ENCODE measurements at places on chromosomes 5 and 9. TPM values are rescaled to one million over a fixed set of nuclear protein-coding genes. Genes with fewer than 3 reads are reported as not detected.

DNA sequence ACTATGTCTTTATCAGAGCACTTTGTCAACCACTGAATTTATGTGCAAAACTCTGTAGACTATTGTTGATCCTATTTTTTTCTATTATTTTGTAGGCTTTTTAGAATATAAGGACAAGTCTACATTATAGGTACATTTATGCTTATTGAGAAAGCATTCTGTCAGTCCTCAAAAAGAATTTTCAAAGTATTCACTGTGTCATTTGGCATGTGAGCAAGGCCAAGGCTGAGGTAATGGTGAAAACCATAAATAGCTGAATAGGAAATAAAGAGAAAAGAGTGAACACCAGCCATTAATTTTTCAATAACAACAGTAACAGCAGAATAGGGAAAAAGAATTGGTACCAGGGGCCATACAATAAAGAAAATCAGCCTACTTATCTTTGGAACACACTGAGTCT lies 21.0 kb downstream of the SKIC3 start:
- DNase-seq: no peak

GRCh38 chr5:1007221-1007680 lies 1.4 kb upstream of the NKD2 start:
- DNase-seq: no peak

GRCh38 chr5:149581192-149581861 lies at the start of gene ARHGEF37:
TSS of gene ARHGEF37 (plus strand) at chr5:149581498. CDS start at chr5:149597770, 16,272 bp downstream.
- peak; percentile 93 for DNase-seq

- DNase-seq: peak; percentile 98
These were observed 1.7 kb upstream of the KLHL3 start for GRCh38 chr5:137737349-137738131.

GRCh38 chr9:80556631-80557030 lies 984.9 kb downstream of the TLE4 start:
- no peak for DNase-seq

The PHF24 gene
- polyA plus RNA-seq: not detected

Data from endothelial cell of umbilical vein (primary cell).